Activated T-helper 1 cell treated with anti-CD3 and anti-CD28 coated beads, Interleukin-12 subunit alpha, Interleukin-12 subunit beta, Interleukin-2, Interleukin-4 antibody, amounts not matched to agents 30 ng/mL and 10 ng/mL and 1 ng/mL, durations not matched to agents 14 hours and 24 hours and 36 hours (primary cell): ENCODE measurements at places on chromosomes 16 and 17. TPM values are rescaled to one million over a fixed set of nuclear protein-coding genes. Genes with fewer than 3 reads are reported as not detected.

The CUEDC1 gene
- 0.37 TPM in 1 of 2 replicates, not detected in the other for total RNA-seq

The ACSM2A gene
- total RNA-seq, result not detected in 2 replicates

The TNFRSF13B gene
- total RNA-seq, result not detected in 2 replicates

The ST6GALNAC2 gene
- not detected in 2 replicates for total RNA-seq

The IRX6 gene
- total RNA-seq, result not detected in 2 replicates

The TP53TG3C gene
- not detected in 2 replicates for total RNA-seq

DNA sequence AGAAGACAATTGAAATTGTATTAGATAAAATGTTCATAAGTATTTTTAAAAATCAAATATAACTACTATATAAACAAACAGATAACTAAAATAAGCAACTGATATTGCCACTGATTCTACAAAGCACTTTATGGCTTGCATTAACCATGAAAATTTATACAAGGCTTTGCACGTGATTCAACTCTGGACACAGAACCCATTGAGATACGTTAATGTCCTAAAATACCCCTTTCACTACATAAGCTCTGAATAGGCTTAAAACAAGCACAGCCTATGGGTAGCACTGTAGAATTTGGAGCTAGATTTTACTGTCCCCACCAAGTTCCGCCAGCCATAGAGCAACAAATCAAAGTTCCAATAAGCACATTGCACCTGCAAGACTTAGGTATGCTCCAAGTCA, 4.5 kb downstream of the ZNF652 start:
- peaks cover 3% of the 10 kb centered on the region for H3K27me3 ChIP-seq
- H3K36me3 ChIP-seq, result no peaks in the 10 kb centered on the region
- no peak for DNase-seq
- H3K4me1 ChIP-seq, result peaks cover 51% of the 10 kb centered on the region
- H3K4me3 ChIP-seq, result no peak overlapping the region
- H3K27ac ChIP-seq, result no peak overlapping the region

DNA sequence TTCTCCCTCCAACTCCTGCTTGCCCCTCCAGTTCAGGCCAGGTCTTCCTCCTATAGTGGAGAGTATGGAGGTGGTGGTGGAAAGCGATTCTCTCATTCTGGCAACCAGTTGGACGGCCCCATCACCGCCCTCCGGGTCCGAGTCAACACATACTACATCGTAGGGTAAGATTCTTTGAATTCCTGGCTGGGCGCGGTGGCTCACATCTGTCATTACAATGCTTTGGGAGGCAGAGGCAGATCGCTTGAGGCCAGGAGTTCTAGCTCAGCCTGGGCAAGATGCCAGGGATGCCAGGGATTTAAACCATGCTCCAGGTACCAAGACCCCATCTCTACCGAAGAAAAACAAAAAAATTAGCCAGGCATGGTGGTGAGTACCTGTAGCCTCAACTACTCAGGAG, 1.4 kb downstream of the ZG16 start:
- no peak overlapping the region for H3K4me3 ChIP-seq
- H3K4me1 ChIP-seq, result peaks cover 10% of the 10 kb centered on the region
- DNase-seq, result no peak

DNA sequence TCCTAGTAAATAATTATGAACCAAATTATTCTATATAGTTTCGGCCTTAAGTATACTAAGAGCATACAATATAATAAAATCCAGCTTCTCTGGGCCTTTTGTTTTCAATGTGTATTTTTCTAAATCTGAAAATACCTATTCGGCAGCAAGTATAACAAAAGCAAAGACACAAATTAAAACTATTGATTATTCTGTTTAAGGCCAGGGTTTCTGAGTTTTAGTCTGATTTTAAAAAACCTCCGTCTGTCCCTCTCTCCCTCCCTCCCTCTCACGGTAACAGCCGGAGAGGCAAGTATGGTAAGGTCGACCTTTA, 1.5 kb downstream of the TOB1 start:
- H3K4me3 ChIP-seq, result peak overlapping the region; percentile 100
- H3K27me3 ChIP-seq, result peaks cover 2% of the 10 kb centered on the region
- no peak for DNase-seq
- H3K36me3 ChIP-seq, result peaks cover 27% of the 10 kb centered on the region

GRCh38 chr17:32445074-32445415, 735 bp downstream of the PSMD11 start:
- peak; percentile 22 for DNase-seq
- H3K27ac ChIP-seq, result peak overlapping the region; percentile 86
- peaks cover 28% of the 10 kb centered on the region for H3K4me1 ChIP-seq
- peaks cover 5% of the 10 kb centered on the region for H3K27me3 ChIP-seq

DNA sequence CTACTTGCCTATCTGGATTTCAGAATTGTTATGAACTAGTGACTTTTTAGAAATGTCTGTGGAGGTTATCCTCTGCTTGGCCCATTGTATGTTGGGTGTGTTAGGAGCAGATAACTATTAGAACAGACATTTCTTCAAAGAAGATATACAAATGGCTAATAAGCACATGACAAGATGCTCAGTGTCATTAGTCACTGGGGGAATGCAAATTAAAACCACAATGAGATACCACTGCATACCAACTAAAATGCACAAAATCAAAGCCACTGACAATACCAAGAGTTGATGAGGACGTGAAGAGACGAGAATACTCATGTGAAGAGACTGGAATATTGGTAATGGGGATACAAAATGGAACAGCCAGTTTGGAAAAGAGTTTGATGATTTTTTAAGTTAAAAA, 39.2 kb downstream of the CEP112 start:
- H3K36me3 ChIP-seq, result peaks cover 7% of the 10 kb centered on the region
- DNase-seq, result no peak
- H3K27ac ChIP-seq, result no peak overlapping the region

DNA sequence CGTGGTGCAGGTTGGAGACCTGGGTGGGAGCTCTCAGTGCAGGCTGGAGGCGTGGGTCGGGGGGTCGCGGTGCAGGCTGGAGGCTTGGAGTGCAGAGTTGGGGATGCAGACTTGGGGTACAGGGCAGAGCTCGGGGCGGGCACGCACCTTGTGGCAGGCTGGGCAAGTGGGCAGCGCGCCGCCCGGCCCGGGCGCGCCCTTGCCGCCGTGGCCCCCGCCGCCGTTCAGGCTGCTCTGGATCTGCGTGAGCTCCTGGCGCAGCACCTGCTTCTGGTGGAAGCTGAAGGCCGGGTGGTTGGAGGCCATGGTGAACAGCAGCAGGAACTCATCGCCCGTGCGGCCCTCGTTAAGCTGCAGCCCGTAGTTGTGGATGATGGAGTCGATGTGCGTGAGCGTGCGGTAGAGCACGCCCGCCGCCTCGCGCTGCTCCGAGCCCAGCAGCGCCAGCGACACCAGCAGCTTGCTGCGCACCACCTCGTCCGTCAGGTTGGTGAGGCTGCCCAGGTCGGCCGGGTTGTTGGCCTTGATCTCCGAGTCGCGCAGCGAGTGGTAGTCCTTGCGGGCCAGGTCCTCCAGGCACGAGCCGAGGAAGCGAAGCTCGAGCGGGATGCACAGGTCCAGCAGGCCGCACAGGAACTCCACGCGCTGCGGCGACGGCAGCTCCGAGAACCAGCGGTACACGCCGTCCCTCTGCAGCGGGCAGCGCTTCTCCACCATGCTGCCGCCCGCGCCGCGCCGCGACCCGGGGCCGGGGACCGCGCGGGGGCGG, 1.1 kb downstream of the ZCCHC14 start:
- peaks cover 29% of the 10 kb centered on the region for H3K27me3 ChIP-seq
- H3K27ac ChIP-seq, result peak overlapping the region; percentile 58
- H3K4me1 ChIP-seq, result peaks cover 51% of the 10 kb centered on the region
- H3K36me3 ChIP-seq, result peaks cover 4% of the 10 kb centered on the region
- H3K4me3 ChIP-seq, result peak overlapping the region; percentile 81

DNA sequence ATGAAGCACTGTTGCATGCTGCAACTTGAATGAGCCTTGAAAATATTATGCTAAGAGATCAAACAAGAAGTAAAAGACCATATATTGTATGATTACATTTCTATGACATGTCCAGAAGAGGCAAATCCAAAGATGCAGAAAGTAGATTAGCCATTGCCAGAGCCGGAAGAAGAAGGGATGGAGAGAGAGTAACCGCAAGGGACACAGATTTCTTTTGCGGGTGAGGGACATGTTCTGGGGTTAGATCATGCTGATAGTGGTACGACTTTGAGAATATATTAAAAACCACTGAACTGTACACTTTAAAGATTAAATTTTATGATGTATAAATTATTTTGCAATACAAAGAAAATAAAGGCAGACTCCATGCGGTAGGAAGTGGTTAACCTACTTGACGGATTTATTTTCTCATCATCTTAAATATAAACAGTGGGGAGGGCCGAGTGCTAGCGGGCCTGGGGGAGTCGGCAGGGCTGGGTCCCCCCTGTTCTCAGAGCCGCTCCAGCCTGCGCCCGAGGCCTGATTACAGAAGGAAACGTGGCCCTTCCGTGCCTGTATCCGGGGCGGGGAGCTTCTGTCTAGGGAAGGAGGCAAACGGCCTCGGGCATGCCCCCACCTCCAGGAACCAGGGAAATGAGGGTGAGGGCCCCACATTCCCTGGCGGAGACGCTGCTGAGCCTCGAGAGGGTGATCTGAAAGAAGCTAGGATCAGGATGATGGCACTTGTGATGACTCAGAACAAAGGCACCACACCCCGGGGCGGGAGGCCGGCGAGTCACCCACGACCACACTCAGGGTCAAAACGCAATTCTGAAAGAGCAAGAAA, 48.0 kb downstream of the SHCBP1 start:
- no peaks in the 10 kb centered on the region for H3K4me1 ChIP-seq
- H3K4me3 ChIP-seq, result no peak overlapping the region
- no peaks in the 10 kb centered on the region for H3K36me3 ChIP-seq
- no peak overlapping the region for H3K27ac ChIP-seq
- DNase-seq, result no peak

DNA sequence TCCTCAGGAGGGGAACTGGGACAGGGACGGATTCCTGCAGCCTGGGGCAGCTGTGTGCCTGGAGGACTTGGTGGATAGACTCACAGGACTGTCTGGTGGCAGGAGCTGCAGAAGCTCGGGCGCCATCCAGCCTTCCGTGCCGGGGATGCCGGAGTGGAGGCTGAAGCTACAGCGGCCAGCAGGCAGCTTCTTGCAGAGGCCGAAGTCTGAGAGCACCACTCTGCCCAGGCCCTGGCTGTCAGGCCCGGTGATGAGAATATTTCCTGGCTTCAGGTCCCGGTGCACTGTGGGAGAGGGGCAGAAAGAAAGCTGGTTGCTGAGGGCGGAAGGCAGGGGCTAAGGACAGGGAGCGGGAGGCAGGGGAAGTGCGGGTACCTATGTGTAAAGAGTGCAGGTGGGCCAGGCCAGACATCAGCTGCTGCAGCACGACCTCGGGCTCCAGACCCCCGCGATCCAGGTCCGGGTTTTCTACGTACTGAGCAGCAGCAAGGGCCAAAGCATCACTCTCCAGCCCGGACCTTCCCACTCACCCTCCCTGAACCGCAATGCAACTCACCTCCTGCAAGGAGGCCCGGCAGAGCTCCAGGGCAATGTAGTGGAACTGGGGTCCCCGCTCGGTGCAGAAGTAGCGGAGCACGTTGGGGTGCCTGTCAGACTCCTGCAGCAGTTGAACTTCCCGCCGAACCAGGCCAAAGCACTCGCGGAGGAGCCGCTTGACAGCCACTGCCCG, 16.1 kb downstream of the PLK1 start:
- peak overlapping the region; percentile 24 for H3K4me3 ChIP-seq
- no peak for DNase-seq
- no peaks in the 10 kb centered on the region for H3K27me3 ChIP-seq

GRCh38 chr16:87017371-87018012, 299.7 kb downstream of the C16orf95 start:
- DNase-seq, result no peak
- H3K4me1 ChIP-seq, result no peaks in the 10 kb centered on the region
- no peak overlapping the region for H3K4me3 ChIP-seq

GRCh38 chr16:11370084-11370931, 25.0 kb downstream of the RMI2 start:
- H3K27ac ChIP-seq, result peak overlapping the region; percentile 61
- H3K36me3 ChIP-seq, result no peaks in the 10 kb centered on the region
- peaks cover 21% of the 10 kb centered on the region for H3K4me1 ChIP-seq
- DNase-seq, result no peak
- H3K4me3 ChIP-seq, result no peak overlapping the region

DNA sequence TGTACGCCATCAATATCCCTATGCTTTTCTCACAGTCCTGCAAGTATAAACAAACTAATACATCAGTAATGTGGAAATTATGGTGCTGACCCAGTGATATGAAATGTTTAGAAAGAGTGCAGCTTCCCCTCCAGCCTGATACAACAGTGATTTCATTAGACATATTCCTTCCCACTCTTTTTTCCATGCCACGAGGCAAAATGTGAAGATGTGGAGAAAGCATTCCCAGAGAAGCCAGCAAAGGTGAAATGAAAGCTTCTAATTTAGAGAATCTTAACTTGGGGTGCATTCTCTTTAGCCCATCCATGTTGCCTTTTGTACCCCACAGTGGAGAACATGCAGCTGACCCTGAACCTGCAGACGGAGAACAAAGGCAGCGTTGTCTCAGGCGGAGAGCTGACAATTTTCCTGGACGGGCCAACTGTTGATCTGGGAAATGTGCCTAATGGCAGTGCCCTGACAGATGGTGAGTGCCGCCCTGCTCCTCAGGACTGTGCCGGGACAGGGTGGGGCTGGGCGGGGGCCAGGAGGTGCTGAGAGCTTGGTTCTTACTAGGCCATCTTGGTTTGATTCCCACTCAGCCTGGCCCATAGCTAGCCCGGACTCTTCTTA, 77.8 kb downstream of the WWP2 start:
- no peaks in the 10 kb centered on the region for H3K27me3 ChIP-seq
- peaks cover 17% of the 10 kb centered on the region for H3K36me3 ChIP-seq
- H3K4me3 ChIP-seq, result no peak overlapping the region
- H3K27ac ChIP-seq, result no peak overlapping the region

- H3K27ac ChIP-seq, result peak within 1 kb of the TSS; percentile 73
- no peak within 1 kb of the TSS for H3K4me3 ChIP-seq
- H3K4me1 ChIP-seq, result peaks cover 32% of the 10 kb centered on the region
- H3K36me3 ChIP-seq, result peaks cover 11% of the 10 kb centered on the region
These were observed at the start of gene CES4A for GRCh38 chr16:66988197-66988788. Gene CES4A, plus strand, starts transcription at chr16:66988589. Its CDS starts 184 bp downstream, at chr16:66988773.
